ENCODE measurements at places on chromosomes 6 and 20. TPM values are rescaled to one million over a fixed set of nuclear protein-coding genes. Genes with fewer than 3 reads are reported as not detected.
A peak's percentile ranks its signal among the peaks of the same experiment; 100 is the strongest.

GRCh38 chr6:142478117-142478516, 176.3 kb downstream of the ADGRG6 start:
- DNase-seq: no peak

DNA sequence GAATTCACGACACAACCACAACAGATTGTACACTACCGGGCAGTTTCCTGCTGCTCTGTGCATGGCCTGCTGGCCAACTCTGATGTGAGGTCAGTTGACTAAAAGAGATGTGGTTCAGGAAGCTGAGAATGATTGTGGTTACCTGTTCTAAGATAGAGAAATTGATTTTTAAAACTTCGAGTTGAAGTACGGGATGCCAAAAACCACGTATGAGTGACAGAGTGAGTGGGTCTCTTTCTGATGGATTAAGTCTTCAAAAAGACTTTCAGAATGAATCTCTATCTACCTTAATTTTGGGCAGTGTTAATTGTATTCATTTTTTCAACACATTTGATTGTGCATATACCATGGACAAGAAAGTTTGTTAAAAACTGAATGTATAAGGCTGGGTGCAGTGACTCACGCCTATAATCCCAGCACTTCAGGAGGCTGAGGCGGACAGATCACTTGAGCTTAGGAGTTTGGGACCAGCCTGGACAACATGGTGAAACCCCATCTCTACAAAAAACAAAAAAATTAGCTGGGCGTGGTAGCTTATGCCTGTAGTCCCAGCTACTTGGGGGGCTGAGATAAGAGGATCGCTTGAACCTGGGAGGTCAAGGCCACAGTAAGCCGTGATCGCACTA, 121.2 kb downstream of the SGK1 start:
- DNase-seq: no peak

Gene WFDC2
- total RNA-seq: not detected

Gene B3GALT4
- total RNA-seq: 5.6 TPM

- peak; percentile 51 for DNase-seq
Observed at GRCh38 chr20:62776692-62777527, 19.4 kb upstream of the MRGBP start.

Gene FKBP1A
- 297 TPM for total RNA-seq

GRCh38 chr6:39029156-39030011, 19.2 kb upstream of the GLP1R start:
- DNase-seq: peak; percentile 14

DNA sequence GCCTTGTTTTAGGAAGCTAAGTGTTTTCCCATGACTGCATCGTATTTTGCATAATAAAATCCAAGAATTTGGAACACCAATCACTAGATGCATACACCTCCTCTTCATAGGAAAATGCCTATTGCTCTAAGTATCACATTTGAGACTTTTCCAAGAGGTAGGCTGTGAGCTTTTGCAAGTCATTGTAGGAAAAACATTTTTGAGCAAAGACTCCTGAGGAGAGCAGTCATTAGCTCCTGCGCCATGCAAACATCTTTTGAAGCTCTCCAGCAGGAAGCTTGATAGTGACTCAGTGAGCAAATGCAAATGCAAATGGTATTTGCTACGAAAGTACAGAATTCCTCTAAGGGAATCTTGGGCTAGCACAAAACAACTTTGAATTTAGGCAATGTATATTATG, 750.4 kb downstream of the QKI start:
- no peak for DNase-seq

Gene TOX2
- 4.0 TPM for total RNA-seq

DNA sequence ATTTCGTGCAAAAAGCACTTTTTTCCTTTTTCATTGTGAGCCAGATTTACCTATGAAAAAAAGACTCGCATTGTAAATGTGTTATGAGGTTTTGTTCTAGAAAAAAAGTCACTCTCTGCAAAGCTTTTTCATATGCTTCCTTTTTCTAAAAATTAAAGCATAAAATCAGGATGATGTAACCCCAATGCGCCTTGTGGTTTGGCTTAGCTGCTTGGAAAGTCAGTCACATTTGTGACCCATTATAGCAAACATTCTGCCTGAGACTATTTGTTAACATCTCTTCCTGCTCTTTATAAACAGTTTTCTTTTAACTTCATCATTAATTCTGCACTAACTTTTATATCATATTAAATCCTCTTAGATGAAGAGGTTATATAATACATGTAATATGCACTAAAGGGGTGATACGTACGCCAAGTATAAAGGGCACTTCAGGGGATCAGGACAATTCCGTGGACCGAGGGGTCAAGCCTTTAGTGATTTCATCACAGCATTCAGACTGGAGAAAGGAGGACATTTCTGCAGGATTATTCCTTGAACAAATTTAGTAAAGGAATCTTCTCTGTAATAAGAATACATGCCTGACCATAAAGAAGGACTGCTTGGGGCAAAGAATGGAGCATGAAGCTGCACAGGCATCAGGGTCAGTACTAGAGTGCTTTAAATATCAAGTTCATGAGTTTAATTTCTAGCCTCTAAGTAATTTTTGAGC, 48.1 kb upstream of the SMLR1 start:
- DNase-seq: no peak

Gene GPX5
- not detected for total RNA-seq

DNA sequence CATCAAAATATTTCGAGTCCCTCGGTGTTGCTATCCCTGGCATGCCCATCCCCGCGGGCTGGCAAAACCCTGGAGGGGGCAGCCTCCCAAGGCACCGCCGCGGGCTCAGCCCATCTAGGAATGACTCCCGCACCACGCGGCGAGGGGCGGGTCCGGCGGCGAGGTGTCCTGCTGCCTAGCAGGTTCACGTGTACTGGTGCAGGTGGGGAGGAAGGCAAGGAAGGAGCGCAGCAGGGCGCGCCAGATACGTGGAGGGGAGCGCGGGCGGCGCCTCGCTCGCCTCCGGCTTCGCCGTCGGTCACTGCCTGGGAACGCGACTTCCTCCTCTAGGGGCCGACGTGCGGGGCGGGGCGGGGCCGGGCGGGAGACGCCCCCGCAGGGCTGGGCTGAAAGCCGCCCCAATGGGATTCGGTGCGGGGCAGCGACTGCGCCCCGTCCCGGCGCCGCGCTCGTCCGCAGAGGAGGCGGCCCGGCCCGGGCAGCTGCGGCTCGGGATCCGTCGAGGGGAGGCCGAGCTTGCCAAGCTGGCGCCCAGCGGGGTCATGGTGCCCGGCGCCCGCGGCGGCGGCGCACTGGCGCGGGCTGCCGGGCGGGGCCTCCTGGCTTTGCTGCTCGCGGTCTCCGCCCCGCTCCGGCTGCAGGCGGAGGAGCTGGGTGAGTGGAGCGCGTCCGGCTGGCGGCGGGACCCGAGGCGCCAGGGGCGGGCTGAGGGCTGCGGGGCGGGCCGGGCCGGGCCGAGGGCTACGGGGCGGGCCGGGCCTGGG, at the start of gene DCBLD1:
Gene DCBLD1 (plus strand): TSS at position 435 of the 764 bp plus-strand sequence. CDS start 108 bp downstream, at position 543.
- DNase-seq: peak; percentile 55

- DNase-seq: no peak
Observed at GRCh38 chr20:1415667-1416468, 23.0 kb upstream of the FKBP1A start.

- no peak for DNase-seq
Observed at GRCh38 chr6:47016261-47016660, 25.9 kb downstream of the ADGRF1 start.

Gene KIF6
- 0.08 TPM for total RNA-seq

- DNase-seq: no peak
Observed at GRCh38 chr6:34531580-34532201, 24.4 kb downstream of the SPDEF start.

- DNase-seq: no peak
Observed at GRCh38 chr20:63785691-63786131, 45.4 kb downstream of the ZBTB46 start.

Gene COL9A3
- total RNA-seq: not detected

Gene ANKRD66
- not detected for total RNA-seq

DNA sequence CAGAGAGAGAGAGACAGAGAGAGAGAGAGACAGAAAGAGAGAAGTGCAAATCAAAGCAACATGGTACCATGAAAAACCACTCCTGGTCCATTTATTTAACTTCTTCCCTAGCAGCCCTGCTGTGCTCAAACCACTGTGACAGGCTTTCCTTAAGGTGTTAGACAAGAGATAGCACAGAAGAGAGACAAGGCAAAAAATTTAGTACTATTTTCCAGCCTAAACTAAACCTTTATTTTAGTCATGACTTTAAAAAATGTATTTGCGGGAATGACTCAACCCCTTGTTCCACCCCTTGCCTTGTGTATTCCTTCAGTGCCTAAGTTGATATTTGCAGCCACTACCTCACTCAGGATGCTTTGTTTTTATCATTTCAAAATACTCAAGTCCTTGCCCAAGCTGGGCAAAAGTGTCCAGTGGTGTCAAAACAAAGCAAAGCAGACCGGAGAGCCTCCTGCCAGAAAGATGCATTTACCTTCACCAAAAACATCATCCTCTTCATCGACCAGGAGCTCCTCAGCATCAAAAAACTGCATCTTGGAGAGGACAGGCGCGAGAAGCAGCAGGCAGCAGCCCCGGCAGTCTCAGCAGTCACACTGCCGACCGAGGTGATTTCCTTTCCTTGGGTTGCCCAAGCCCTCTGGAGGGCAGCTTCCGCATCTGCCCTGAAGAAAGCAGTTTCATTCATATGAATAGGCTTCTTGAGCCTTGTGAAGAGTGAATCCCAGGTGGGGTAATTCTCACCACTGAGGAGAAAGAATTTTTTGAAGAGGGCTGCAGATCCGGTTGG, at the start of gene RIPOR2:
Gene RIPOR2 (minus strand): TSS at position 595 of the 787 bp plus-strand sequence. CDS start 62 bp downstream, at position 533.
- peak; percentile 72 for DNase-seq

DNA sequence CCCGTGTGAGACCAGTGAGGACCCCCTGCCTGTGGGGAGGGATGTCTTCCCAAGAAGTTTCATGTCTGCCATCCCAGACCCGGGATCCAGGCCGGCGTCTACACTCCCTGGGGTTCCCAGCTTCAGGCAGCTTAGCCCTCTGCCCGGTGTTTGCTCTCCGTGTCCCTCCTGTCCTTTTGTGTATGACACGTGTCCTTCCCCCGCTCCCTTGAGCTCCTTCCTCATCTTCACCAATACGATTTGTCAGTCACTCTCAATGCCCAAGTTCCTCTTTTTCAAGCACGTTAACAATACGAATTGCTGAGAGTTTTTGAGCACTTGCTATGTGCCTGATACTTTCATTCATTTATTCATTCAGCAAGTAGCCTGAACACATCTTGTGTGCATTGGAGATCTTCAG, 115.6 kb upstream of the PTPN1 start:
- no peak for DNase-seq

DNA sequence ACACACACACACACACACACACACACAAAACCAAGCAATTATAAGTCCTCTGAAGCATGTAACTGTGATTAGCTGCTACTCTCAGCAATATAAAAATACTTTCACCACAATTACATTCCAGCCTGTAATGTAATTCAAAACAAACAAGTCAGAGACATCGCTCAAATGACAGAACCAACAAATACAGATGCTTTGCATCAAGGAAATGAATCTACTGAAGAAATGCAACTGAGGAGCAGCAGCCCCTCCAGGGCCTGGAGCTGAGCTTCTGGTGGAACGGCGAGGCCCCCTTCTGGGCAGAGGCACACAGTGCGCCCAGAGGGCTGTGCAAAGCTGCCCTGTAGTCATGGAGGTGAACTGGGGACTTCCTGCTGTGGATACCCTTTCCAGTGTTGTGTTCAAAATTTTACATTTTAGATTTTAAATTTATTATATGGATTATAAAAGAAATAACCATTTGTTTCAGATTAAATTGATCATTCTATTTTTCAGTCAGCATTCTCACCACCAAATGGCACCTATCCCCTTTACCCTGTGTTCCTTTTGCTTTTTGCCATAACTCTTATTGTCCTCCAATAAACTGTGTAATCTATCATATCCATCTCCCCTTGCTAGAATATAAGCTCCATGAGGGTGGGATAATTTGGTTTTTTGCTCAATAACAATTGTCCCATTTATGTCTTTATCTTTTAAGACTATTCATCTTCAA, 23.2 kb downstream of the ADAT2 start:
- DNase-seq: peak; percentile 55

DNA sequence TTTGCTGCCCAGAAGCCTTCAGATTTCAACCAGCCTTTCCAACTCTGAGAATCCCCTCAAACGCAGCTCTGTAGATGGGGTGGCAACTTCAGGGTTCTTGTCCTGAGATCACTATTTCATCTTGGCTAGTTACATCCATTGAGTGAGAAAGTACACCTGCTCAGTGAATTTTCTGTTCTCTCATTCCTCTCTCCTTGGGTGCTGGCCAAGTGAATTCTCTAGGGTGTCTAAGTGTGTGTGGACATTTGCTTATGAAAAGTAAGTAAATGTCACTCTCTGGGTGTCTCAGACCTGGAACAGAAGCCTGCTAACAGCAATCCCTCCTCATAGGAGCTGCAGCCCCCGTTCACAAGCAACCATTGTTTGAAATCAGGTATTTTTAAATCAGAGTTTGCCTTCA, 3.8 kb downstream of the RIN2 start:
- DNase-seq: no peak

GRCh38 chr6:130211691-130212090, 11.1 kb downstream of the SAMD3 start:
- no peak for DNase-seq

- no peak for DNase-seq
Observed at GRCh38 chr6:34201455-34202107, 35.1 kb upstream of the HMGA1 start.

Gene PPP1R16B
- 139 TPM for total RNA-seq

DNA sequence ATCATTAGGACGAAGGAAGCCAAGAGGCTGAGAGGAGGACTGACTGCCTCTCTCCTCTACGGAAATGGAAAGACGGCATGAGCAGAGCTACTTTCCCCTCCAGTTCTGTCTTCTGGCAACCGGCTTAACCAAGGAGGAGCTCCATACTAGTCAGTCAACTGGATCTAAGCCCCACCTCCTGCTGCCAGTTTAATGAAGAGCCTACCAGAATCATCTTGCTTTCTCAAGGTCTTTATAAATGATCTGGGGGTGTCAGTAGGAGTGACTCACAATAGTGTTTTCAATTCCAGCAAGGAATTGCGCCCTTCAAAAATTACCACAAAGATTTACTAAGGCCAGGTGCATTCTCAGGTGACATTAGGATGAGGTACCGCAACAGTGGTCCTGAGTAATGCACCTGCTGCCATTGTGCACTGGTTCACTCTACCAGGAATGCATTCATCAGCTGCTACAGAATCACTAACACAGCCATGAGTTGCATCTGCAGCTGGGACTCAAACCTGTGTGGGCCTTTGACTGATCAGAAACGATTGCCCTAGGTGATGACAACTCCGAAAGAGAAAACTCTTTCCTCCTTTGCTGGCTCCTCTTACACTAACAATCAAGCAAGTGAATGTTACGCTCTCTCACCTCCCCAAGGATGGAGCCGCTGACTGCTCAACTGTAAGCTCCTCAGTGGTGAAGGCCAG, 2.8 kb downstream of the UQCC2 start:
- DNase-seq: no peak

Gene ULBP3
- not detected for total RNA-seq

GRCh38 chr6:129521946-129522345, 188.0 kb downstream of the ARHGAP18 start:
- DNase-seq: no peak

GRCh38 chr20:32391003-32391402, 32.9 kb downstream of the ASXL1 start:
- no peak for DNase-seq
